Fibroblast of skin of left quadriceps (primary cell): ENCODE measurements at places on chromosomes 13 and 19.

- DNase-seq: no peak
Observed at GRCh38 chr13:107462501-107462900, 752.8 kb downstream of the LIG4 start.

DNA sequence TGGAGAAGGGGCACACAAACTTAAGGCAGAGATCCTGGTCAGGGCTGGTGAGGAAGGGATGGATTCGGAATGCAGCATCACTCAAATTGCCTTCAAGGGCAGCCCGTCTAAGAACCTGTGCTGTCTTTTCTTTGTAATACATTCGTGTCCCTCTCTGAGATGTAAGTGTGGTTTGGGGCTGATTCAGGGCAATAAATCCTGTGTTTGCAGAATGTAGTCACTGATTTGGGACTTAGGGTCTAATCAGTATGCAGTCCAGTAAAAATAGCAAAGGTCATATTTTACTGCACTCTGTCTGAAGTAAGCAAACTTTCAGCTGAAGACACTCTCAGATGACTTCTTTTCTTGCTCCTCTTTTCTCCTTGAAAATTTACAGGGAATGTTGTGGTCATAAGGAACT is 93.8 kb upstream of the C1QTNF9B start:
- no peak for DNase-seq

DNA sequence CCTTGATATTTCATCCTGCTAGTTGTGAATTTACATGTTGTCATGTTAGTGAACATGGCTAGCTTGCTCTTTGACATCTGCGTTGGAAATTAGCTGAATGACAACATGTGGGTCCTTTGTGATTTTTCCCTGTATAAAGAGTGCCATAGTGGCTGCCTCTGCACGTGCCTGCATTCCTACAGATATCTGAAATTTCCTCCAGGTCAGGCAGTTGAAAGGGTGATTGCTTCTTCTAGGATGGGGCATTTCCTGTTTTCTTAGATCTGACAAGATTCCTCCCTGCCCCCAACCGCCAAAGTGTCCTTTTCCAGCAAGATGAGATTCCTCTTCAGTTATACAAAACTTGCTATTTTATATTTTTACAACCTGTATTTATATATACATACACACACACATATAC is 8.8 kb downstream of the ZNF525 start:
- DNase-seq: no peak

DNA sequence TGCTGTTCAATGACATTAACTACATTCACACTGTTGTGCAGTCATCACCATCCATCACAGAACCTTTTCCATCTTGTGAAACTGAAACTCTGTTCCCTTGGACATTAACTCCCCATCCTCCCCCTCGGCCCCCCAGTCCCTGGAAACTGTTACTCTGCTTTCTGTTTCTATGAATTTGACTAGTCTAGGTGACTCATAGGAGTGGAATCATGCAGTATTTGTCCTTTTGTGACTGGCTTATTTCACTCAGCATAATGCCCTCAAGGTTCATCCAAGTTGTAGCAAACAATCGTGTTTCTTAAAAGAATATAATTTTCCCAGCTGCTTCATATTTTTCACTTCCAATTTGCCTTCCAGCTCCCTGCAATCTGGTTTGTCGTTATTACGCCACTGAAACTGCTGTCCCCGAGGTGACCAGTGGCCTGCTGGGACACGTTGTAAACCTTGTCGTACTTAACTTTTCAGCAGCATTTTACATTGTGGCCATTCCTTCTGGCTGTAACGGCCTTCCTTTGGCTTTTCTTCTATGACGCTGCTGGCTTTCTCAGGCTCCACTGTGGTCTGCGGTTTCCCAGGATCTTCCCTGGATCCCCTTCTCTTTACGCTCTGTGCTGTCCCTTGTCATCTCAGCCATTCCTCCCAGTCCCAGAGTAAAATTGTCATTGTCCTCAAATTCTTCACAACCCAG is 74.0 kb downstream of the DHRS12 start:
- peak; percentile 70 for DNase-seq

DNA sequence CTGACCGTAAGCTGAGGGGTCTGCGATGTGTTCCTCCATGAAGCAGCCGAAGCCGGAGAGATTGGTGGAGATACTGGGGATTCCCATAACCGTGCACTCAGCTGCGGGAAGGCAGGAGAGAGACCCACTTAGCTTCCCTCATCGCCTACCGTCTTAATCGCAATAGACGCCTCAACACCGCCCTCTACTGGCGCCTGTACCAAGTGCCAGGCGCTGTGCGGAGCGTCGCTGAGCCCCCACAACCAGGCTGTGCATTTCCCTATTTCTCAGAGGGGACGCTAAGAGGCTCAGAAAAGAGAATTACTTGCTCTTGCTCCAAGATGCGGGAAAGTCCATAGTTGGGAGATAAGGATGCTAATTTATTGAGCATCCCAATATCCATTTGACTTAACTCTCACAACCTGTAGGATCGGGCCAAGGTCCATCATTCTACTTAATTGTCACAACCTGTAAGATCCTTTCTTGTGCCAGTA is 5.8 kb downstream of the FTL start:
- DNase-seq: peak; percentile 58

DNA sequence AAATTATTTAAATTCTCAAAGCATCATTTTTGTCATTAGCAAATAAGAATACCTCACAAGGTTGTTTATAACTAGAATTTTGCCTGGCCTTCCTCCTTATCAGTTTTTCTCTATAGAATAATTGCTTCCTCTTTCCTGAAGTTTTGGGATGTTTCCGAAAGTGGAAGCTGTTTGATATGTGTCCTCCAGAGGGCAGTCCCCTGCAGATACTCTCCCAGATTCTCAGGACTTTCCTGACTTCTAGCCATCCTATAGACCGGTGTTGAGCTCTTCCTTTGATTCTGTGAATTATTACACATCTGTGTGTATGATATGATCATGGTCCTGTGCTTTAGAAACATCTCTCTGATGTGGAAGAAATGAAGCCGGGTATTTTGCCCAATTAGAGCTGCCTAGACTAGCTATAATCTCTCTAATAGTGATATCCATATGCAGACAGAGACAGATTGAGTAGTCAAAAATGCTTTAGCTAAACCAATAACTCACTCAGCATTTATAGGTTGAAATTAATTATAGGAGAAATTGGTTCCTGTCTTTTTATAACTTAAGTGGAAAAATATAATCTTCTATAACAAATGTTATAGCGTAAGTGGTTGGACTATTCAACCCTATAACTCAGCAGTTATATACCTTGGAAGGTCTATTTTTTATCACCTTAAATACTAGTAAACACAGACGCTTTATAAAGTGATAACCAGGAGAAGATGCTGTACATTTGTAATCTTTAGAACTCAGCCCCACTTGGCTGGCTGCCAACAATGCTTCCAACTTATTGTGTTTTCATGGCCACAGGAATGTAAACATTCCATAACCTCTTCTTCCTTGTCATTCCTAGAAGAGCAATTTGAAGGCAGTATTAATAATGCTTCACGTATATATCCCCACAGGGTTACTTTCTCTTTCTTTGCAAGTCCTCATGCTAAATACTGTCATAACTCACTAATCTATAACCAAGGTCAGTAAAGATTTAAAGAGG is 201.0 kb upstream of the RXFP2 start:
- peak; percentile 57 for DNase-seq

GRCh38 chr13:109874484-109875454 is 88.4 kb upstream of the IRS2 start:
- DNase-seq: peak; percentile 46

DNA sequence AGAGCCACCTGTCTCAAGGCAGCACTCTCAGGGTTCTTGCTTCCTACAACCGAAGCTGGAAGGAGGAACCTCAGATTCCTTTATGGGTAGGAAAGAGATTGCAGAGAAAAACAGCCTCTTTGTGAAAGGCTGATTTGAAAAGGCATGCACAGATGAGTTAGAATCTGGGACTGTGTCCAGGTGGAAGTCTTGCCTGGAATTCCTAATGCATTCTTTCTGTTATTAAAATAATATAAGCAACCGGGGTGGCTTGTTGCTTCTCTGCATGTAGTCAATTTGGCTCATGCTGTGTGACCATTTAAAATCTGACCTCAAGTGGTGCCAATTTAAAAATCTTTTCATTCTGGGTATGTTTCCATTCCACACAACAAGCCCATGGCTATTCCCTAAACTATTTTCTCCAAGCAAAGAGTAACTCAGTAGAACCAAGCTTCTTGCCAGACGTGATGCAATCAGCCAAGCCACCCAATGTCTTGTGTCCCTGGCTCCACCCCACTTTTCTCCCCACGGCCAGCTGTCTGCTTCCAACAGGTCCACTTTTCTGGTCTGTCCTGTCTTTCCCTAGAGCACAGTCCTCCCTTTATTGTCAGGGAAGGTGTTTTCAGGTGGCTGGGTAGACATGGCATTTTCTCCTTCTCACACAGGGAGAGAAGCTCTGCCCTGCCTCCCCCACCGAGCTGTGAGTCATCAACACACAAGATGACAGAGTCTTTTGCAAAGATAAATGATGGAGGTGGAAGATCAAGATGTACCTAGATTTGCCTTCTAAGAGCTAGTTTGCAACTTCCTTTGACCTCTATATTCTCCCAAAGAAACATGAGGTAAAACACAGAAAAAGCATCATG is 394.3 kb downstream of the FOXO1 start:
- peak; percentile 54 for DNase-seq

DNA sequence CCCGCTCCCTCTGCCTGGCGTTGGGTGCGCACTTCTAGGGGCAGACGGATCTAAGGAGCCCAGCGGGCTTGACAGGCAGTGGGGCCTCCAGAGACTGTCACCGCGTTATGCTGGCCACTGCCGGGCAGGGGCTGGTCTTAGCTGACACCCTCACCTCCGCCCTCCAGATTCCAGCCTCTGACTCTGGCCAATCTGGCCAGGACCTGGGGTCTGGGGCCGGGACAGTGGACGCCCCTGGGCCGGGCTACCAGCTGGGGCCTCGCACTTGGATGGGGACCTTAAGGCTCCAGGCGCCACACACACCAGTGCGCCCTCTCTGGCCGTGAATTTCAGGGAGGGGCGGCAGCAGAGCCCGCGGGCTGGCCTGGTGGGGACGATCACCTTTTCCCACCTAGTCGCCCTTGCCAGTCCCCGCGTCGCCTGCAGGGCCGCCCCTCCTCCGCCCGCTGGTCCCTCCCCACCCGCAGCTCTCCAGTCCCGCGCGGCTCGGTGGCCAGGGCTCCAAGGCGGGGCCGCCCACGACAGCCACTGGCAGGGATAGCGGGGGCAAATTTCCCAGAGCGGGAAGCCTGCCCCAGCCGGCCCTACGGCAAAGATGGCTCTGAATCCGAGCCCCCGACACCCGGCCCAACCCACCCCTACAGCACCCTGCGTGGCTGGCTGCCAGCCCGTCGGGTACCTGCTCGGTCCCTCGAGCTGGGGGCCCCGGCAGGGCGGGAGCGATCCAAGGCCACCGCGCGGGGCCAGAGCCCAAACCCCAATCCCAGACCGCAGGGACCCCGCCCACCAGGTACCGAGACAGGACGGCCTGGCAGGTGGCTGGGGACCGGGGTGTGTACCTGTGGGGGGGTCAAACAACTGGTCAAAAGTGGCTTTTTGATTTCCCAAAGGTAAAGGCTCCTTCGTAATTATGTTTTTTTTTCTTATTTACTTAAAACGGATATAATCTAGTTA is 6.1 kb upstream of the ZNF98 start:
- no peak for DNase-seq

- no peak for DNase-seq
Observed at GRCh38 chr13:109481040-109481439, 305.3 kb downstream of the IRS2 start.

- DNase-seq: no peak
Observed at GRCh38 chr19:43675269-43675879, 5.4 kb upstream of the PLAUR start.

DNA sequence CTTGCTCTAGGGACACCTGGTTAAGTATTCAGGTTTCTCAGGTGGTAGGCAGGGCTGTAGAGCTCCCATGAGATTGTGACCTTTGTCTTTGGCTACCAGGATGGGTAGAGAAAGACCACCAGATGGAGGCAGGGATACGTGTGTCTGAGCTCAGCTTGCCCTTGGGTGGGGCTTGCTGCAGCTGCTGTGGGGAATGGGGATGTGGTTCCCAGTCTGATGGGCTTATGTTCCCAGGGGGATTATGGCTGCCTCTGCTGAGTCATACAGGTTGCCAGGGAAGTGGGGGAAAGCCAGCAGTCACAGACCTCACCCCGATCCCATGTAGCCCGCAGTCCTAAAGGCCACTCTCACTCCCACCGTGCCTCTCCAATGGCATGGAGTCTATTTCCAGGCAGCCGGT is 659.9 kb upstream of the KLF12 start:
- DNase-seq: no peak

DNA sequence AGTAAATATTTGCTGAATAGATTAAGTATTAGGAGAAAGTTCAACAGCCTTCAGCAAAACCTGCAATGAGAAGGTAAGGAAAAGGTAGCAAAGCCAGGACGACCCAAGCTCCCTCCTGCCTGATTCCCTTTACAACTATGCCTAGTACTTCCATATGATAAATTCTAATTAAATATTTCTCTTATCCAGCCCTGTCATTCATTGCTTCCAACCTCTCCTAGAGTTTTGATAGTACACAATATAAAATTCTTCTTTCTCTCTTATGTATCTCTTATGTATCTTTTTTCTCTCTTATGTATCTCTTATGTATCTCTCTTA is 187.2 kb downstream of the DCT start:
- no peak for DNase-seq

- no peak for DNase-seq
Observed at GRCh38 chr13:48962281-48962680, 13.4 kb upstream of the FNDC3A start.

DNA sequence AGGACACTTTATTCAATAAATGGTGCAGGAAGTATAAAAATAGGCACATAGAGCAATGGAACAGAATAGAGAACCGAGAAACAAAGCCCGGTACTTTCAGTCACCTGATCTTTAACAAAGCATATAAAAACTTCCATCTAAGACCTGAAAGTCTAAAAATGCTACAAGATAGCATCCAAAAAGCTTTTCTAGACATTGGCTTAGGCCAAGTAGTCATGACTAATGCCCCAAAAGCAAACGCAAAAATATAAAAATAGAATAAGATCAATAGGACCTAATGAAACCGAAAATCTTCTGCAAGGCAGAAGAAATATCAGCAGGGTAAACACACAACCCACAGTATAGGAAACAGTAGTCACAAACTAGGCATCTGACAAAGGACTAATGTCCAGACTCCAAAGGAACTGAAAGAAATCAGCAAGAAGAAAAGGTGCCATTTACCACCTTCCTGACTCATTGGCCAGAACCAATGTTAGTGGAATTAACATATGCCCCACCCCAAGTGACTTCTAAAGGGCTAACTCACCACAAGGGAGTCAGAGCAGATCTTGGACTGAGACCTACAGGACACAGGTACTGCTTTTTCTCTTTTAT is 40.8 kb upstream of the CEACAM21 start:
- DNase-seq: no peak

DNA sequence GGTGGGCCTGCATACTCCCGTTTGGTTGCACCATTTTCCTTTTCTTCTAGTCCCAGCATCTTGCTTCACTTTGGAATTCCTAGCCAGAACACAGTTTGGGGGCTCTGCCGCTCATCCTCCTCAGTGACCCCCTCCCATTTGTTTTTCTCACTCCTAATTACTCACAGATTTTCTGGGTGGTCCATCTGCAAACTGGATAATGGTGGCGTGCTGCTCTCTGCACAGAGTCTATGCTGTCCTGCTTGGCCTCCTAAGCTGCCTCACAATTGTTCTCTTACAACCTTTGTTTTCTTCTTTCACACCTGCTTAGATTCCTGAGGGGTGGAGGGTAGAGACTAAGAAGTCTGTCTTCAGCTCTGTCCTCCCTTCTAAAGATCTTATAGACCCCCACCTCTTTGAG is 80.8 kb downstream of the SHISA2 start:
- no peak for DNase-seq

- DNase-seq: no peak
Observed at GRCh38 chr13:112133499-112134390, 66.8 kb downstream of the SOX1 start.
